M059J (cell line): ENCODE measurements at places on chromosomes 3 and 15.

GRCh38 chr15:42146551-42147430 is 9.6 kb downstream of the PLA2G4F start:
- DNase-seq = no peak

DNA sequence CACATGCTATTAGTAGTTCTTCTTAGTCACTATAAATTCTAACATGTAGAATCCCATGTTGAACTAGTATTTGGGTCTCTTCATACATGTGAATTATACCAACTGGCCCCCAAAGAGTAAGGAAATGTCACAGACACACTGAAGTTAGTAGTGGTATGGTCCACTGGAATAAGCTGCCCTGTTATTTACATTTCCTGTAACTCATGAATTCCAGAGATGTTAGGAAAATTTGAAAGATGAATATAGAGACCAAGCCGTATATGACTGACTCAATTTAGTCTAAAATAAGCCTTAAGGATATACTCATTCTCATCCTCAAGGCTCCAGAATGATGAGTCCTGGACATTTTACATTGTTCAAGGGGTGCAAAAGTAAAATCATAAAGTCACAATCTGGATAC is 81.2 kb downstream of the FBXL22 start:
- no peak for DNase-seq

- DNase-seq = peak; percentile 57
These were observed at the start of gene MGLL for GRCh38 chr3:127822041-127822681. TSS of gene MGLL (minus strand) at chr3:127822515. CDS start at chr3:127822318, 197 bp downstream.

DNA sequence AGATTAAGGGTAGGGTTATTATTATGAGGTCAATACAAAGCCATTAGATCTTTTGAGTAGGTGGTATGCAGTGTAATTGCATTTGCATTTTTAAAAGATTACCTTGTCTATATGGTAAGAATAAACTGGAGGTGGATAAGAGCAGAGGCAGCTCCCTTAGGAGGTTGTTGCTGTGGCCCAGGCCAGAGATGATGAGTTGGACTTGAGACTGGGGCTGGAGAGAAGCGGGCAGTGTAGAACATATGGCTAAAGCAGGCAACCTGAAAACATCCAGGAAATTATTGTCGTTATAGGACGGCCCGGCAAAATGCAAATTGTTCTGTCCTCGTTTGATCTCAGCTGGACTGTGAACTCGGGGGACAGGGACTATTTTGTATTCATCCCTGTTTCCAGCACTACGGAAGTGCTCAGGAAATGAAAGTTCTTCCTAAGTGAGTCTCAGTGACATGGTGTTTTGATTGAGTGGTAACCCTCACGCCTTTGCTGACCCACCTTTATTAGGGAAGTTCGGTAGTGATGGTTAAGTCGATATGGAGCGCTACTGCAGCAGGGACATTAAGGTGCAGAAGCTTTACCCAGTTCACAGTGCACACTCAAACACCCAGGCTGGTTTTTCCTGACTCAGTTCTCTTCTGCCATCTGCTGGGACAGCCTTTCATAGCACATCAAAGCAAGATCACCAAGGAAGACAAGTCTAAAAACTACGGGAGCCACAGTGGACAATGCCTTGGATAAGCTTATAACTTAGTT is 27.2 kb upstream of the VPS33B start:
- DNase-seq = peak; percentile 65

GRCh38 chr3:52002748-52003147 is 7.1 kb upstream of the RPL29 start:
- DNase-seq = no peak

DNA sequence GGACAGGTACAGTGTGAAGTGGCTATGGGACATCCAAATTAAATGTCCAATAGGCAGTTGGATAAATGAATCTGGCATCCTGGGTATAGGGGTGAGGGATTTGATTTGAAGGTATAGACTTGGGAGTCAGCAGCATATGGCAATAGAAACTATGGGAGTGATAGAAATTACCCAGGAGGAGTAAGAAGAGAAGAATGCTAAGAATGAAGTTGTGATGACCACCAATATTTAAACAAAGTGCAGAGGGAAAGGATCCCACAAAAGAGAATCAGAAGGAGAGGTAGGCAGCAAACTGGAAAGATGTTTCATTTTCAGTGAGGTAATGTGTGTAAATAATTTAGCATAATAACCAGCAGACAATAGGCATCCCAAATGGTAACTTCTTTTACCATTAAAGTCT is 13.8 kb upstream of the MSL2 start:
- DNase-seq = peak; percentile 81

GRCh38 chr3:156583469-156583868 is 28.6 kb upstream of the SSR3 start:
- DNase-seq = no peak

- DNase-seq = no peak
These were observed 179.4 kb downstream of the SATB1 start for GRCh38 chr3:18245721-18246120.

- peak; percentile 69 for DNase-seq
These were observed 19.2 kb downstream of the RARRES1 start for GRCh38 chr3:158713094-158713499.

DNA sequence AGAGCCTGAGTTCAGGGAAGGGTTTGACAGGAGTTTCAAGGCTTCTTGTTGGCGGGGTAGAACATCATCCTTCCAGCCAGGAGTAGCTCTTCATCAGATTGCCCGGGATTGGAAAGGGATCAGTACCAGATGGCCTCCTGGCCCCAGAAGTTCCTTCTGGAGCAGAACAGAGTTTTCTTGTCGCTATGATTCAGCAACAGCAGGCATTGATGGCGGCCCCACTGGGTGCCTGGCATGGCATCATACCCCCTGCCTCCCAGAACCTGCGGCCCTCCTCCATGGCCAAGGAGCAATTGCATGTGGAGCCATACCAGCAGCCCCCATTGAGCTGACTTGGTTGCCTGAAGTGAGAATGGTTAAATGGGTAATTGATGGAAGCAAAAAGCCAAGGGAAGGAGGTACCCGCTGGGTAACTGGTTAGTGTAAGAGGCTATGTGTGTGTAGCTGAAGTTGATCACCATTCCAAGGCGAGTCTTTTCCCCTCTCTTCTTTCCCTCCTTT is 305.6 kb downstream of the PTPRG start:
- no peak for DNase-seq

DNA sequence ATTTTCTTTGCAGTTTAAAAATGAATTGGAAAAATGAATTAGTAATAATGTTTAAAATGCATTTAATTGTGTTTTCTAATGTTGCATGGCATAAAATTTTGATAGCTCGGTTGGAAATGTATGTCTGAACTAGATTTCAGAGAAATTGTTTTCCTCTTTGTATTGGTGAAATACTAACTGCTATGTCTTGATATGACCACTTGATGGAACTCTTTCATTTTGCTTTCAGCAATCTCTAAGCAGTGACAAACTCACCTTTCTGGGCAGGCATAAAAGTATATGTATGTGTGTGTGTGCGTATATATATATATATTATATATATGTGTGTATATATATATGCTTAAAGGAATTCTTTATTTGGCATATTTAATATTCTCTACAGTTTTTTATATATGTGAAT is 239.3 kb upstream of the ZNF717 start:
- DNase-seq = no peak

GRCh38 chr3:52293491-52294319 is 6.1 kb downstream of the GLYCTK start:
- DNase-seq = no peak

GRCh38 chr3:115623044-115623868 is at the start of gene GAP43:
TSS of gene GAP43 (plus strand) at chr3:115623510. CDS start at chr3:115623690, 180 bp downstream.
- peak; percentile 78 for DNase-seq

DNA sequence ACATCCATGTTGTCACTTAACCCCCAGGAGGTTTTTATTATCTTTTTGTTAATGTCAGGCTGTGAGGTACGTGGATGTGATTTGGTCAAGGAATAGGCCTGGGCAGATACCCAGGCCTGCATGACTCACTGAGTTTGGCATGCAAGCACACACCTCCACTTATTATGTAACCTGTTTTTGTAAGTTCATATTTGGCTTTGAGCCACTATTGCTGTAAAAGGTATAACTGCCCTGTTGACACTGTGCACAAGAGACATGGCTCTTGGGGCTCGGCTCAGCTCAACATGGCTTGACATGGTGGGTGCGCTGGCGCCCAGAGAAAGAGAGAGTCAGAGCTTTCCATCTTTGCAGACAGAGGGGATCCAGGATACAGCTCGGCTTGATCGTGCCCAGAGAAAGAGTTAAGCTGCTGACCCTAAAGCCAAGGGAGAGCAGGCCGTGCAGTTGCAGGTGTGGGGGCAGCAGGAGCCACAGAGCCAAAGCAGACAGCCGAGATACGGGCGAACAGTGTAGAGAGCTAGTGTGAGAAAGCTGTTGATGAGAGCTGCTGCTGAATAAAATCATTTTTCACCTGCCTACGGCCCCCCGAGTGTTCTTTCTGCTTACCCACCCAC is 67.9 kb upstream of the UNC13C start:
- no peak for DNase-seq

DNA sequence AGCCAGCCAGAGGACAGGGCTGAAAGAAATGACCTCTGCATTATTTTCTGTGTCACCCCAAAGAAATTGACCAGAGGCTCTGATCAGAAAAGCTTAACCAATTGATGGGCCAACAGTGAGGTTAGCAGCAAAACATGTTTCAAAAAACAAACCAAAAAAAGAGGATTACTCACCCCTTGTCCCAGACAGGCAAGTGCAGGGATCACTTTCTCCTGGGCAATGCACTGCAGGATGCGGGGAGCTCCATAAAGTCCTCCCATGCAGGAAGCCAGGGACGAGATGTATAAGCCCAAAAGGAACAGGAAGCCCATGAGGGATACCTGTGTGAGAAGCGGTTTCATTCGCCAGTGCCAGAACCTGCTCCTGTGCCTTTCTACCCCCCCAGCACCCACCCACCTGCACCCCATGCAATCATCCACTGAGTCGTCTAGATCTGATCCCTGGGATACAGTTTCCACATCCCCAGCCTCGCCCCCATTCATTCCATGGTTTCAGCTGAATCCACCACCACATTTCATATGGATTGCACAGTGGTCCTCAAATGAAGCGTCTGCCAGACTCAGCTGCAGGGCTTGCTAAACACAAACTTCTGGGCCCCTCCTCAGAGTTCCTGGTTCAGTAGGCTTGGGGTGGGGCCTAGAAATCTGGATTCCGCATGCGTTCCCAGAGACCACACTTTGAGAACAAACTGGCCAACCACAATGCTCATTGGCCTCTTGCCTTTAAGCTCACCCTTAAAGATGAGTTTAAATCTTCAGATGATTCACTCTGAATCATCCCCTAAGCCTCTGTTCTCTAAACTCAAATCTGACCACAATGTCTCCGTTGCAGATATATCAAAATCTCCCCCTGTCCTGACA is 54.4 kb upstream of the HEG1 start:
- peak; percentile 99 for DNase-seq

DNA sequence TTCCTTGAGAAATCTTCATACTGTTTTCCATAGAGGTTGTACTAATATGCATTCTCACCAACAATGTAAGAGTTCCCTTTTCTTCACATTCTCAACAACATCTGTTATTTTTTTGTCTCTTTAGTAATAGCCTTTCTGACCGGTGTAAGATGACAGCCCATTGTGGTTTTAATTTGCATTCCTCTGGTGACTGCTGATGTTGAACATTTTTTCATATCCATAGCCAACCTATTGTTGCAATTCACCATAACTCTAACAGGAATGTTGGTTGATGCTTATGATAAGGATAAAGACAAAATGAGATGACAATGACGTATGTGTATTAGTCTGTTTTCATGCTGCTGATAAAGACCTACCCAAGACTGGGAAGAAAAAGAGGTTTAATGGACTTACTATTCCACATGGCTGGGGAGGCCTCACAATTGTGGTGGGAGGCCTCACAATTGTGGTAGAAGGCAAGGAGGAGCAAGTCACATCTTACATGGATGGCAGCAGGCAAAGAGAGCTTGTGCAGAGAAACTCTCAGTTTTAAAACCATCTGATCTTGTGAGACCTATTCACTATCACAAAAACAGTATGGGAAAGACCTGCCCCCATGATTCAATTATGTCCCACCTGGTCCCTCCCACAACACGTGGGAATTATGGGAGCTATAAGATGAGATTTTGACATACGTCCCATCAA is 37.6 kb upstream of the RHCG start:
- DNase-seq = peak; percentile 52

DNA sequence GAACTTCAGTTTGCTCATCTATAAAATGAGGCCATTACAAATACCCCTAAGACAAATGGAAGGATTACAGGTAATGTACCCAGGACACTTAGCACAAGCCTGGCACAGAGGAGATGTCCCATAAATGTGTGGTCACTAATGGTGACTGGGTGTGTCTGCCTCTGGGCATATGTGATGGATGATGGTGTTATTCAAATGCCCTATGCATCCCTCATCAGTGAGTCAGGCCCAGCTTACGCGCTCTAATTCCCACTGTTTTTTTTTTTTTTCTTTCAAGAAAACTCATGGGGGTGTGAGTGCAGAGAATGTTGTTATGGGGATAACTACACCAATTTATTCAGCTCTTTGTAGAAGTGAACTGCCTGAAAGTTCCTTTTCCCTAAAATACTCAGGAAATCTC is 23.6 kb upstream of the KIF23 start:
- DNase-seq = peak; percentile 92

- DNase-seq = no peak
These were observed 16.2 kb upstream of the DUT start for GRCh38 chr15:48315041-48315440.

DNA sequence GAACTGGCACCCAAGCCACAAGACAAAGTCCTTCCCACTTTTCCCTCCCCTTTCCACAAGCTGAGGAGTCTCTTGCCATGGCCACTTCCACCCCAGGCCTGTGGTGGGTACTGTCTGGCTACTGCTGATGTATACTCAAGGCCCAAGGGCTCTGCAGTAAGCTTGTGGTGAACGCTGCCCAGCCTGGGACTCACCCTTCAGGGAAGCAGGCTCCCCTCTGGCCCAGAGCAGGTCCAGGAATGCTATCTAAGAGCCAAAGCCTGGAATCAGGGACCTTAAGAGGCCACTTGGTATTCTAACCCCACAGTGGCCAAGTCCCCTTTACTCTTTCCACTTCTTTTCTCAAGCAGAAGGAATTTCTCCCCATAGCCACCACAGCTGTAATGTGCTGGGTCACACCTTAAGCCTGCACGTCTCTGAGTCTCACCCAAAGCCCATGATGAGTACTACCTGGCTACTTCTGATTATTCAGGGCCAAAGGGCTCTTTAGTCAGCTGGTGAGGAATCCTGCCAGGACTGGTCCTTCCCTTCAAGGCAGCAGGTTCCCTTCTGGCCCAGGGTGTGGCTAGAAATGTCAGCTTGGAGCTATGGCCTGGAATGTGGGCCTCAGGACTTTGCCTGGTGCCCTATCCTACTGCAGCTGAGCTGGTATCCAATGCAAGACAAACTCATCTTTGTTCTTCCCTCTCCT is 4.0 kb downstream of the PATL2 start:
- DNase-seq = no peak

DNA sequence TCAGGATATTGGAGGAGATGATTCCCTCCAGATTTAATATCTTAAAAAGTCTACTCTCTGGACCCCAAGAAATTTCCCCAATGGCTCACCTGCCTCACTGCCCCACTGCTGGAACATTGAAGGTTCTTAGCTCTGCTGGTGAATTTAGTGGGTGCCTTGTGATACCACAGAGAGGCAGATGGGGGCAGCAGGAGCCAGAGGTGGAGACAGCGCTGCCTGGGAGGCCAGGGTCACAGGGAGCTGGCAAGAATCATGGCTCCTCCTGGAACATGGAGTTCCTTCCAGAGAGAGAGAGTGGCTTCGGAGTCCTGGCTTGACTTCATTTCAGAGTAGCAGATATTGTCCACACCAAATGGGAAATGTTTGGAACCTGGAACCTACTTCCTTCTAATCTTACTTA is 263.5 kb upstream of the CFAP20DC start:
- peak; percentile 66 for DNase-seq

GRCh38 chr3:124556636-124557035 is 173.6 kb upstream of the UMPS start:
- DNase-seq = no peak

GRCh38 chr3:134364061-134364935 is 9.9 kb downstream of the AMOTL2 start:
- peak; percentile 99 for DNase-seq
